Activated CD4-positive, CD25-positive, alpha-beta regulatory T cell (primary cell): ENCODE measurements at places on chromosomes 7 and 10.

DNA sequence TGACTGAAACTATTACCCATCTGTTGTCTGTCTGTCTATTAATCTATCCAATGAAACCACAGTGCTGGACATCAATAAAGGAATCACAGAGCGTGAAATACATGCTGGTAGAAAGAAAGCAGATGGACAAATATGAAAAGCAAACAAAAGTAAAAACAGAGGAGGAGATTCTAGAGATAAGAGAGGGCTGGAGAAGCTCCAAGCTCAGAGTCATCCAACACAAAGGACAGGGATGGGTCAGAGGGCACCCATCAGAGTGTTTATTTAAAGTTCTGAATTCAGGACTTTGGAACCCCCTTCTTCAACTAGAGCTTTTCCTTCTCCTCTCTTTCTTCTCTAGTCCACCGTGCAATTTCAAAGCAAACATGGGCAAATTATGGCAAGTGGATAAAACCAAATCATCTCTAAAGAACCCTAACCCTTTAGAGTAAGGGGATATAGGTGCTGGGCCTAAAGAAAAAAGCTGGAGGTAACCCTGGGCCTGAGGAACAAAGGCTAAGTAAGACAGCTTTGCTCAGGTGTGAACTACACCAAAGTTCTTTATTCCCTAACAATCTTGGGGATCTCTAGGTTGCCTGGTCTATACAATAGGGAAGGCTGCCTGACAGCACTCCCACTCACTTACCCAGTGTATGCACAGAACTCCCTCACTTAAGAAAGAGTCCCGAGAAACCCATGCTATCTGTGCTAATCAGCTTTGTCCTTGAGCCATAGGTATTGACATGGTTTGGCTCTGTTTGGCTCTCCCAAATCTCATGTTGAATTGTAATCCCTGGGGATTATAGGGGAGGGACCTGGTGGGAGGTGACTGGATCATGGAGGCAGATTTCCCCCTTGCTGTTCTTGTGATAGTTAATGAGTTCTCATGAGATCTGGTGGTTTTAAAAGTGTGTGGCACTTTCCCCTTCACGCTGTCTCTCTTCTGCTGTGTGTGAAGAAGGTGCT, 97.0 kb downstream of the BAMBI start:
- DNase-seq, result no peak

DNA sequence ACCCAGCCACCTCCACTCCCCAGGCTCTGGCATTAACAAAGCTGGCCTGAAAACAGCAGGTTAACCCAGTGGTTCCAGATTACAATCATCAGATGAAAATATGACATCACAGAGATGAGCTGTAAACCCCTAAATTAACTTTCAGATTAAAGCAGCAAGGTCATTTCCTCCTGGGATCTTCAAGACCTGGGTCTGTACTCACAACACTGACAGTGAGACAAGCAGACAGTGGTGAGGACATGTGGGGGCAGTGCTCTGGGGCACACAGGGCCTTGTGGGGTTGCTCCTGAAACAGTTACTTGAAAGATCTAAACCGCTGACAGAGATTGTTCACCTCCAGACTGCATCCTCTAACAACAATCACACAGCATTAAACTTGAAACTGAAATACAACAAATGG, 134.1 kb downstream of the ZNF438 start:
- no peak for DNase-seq

DNA sequence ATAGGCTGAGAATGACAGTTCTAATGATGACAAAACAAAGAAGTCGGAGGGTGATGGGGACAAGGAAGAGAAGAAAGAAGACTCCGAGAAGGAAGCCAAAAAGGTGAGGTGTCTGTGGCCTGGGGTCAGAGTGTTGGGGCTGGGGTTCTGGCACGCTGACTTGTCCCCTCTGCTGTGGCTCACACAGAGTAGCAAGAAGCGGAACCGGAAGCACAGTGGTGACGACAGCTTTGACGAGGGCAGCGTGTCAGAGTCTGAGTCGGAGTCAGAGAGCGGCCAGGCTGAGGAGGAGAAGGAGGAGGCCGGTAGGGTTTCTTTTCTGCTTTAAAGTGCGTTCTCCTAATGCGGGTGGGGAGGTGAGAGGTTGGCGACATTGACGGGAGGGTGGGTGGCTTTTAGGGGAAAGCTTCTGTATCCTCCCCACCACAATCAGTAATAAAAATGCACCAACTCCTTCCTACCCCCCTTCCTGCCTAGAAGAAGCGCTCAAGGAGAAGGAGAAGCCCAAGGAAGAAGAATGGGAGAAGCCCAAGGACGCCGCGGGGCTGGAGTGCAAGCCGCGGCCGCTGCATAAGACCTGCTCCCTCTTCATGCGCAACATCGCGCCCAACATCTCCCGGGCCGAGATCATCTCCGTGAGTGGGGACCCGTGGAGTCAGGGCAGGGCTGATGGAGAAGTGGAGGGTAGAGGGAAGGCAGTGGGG, 4.6 kb downstream of the UFSP1 start:
- no peak for DNase-seq

GRCh38 chr10:132022241-132022640, 40.5 kb upstream of the BNIP3 start:
- DNase-seq, result no peak

- no peak for DNase-seq
These were observed 777.5 kb upstream of the LRRTM3 start for GRCh38 chr10:66148312-66148711.

DNA sequence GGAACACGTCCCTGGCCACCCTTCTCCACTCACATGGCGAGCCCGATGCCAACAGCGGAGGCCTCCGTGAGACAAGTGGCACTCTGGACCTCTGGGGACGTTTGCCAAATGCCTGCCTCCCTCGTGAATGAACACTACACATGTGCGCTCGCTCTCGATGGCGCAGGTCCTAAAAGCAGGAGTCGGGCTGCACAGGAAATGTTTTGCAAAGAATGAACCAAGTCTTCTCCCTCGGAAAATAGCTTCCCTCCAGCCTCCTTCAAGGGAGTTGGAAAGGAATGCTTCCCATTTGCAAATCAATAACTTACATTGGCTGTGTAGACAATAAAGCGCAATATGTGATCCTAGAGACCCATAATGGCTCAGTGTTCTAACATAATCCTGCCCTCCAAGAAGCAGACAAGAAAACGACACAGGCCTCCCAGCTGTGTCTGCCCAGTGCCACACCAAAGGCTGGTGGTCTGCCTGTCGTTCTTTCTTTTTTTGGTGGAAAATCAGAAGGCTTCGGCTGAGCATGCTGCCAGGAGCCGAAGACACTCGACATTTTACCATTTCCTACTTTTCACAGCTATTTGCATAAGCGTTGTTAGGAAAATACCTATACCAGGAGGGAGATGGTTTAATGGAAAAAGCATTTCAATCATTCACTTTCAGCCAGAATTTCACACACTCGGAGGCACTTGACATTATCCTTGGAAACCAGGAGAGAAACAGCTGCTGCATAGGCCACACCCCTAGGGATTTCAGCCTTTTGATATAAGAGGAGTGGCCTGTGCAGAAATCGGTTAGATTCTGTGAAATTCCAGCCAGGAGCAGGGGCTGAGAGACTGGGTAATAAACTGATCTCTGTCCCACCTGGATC, 38.4 kb downstream of the ATXN7L1 start:
- no peak for DNase-seq

- DNase-seq, result no peak
These were observed 12.0 kb upstream of the BMPER start for GRCh38 chr7:33893377-33893776.

GRCh38 chr10:48937796-48938195, 1.8 kb downstream of the LRRC18 start:
- DNase-seq, result no peak

DNA sequence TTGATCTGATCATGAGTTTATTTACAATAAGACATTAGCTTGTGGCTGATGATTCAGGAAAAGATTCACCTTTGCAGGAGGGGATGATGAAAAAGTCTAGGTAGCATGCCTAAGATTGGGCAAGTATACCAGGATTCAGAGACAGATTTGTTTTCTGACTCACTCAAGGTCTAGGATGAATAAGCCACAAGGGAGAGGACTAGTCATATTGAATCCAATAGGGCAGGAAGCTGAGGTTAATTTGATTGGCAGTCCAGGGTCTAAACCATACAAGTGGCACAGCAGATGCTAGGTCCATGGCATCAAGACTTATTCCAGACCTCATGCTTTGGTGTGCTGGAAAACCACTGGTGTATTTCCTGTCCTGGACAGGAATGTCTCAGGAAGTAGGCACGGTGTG, 1133.4 kb downstream of the XPNPEP1 start:
- no peak for DNase-seq
